Activated CD8-positive, alpha-beta memory T cell treated with anti-CD3 and anti-CD28 coated beads for 1 hour (primary cell): ENCODE measurements at places on chromosomes 7 and 10.

DNA sequence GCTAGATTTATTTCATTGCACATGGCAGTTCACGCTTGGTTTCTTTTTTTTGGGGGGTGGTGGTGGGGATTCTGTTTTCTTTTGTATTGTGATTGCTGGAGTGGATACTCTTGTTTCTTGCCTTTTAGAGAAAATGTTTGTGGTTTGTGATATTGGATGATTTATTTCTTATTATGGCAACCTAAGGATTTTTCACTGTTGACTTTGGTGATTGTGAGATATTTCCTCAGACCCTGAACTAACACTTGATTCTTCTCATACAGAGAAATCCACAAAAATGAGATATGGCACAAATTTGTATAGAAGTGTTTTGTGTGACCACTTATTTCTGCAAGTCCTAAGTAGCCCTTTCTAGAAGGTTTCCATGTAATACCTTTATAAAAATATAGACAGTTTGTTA lies 871.1 kb downstream of the LRMDA start:
- no peak for DNase-seq

- DNase-seq = no peak
Measured at GRCh38 chr10:90985321-90985933, 64.5 kb upstream of the ANKRD1 start.

- no peak for DNase-seq
Measured at GRCh38 chr10:85446827-85447226, 919.8 kb downstream of the GRID1 start.

- DNase-seq = no peak
Measured at GRCh38 chr10:16947069-16947468, 129.8 kb upstream of the RSU1 start.
